Stimulated activated CD4-positive, alpha-beta T cell treated with anti-CD3 and anti-CD28 coated beads, Interleukin-1b, Interleukin-23, amount 100 ng/mL, for 48 hours (primary cell): ENCODE measurements at places on chromosomes 2 and 18.
A peak's percentile ranks its signal among the peaks of the same experiment; 100 is the strongest.

- DNase-seq, result no peak
Measured at GRCh38 chr2:88500691-88501090, 48.2 kb upstream of the FOXI3 start.

DNA sequence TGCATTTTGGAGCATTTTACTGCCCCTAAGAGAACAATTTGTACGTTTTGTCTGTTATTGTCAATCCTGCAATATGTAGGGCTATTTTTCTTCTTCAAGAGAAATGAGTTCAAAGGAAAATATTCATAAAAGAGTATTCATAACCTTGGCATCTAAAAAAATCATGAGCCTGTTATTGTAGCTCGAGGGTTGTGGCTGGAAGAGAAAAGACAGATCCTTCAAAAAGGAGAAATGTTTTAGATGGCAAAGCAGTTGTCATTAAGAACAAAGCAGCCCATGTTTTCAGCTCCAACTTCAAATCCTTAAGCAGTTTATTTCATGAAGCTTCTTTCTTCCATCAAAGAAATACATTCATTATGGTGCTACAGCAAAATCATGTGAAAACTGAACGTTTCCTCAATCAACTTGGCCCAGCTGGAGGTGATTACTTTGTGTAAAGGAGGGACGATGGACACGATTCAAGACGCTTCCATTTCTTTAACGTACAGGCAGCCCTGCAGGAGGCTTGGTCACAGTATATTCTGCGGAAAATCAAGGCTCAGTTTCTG, 31.4 kb downstream of the QPCT start:
- DNase-seq, result no peak

GRCh38 chr2:161146996-161147395, 13.2 kb upstream of the TANK start:
- no peak for DNase-seq

- DNase-seq, result peak; percentile 35
Measured at GRCh38 chr18:67359873-67360838, 156.4 kb downstream of the DSEL start.

- no peak for DNase-seq
Measured at GRCh38 chr2:120352696-120353590, 7.0 kb downstream of the INHBB start.

GRCh38 chr2:31234683-31235503, 941 bp downstream of the EHD3 start:
- no peak for DNase-seq

GRCh38 chr2:110170102-110170501, 34.7 kb downstream of the NPHP1 start:
- DNase-seq, result no peak

DNA sequence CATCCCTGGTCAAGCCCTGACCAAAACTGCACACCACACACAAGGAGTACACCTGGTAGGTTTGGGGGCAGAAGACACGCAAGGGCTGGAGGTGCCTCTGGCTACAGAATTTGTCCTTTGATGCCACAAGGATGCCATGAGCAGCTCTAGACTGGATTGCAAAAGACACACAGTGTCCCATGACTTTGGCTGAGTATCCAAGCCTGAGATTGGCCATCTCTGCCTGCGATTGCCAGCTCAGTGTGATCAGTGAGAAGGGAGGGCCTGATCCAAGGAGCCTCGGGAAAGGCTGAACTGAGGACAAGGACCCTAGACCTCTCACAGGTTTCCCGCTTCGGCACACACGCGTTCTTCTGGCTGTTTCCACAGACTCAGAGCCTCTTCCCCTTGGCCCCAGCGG, 60.0 kb upstream of the FOSL2 start:
- no peak for DNase-seq

- no peak for DNase-seq
Measured at GRCh38 chr2:215363461-215364156, 51.8 kb downstream of the ATIC start.

GRCh38 chr2:151098841-151099240, 162.8 kb downstream of the RBM43 start:
- no peak for DNase-seq

GRCh38 chr2:235693279-235693678, 199.4 kb downstream of the AGAP1 start:
- DNase-seq, result no peak

GRCh38 chr2:8993196-8993901, 10.1 kb downstream of the MBOAT2 start:
- DNase-seq, result no peak

DNA sequence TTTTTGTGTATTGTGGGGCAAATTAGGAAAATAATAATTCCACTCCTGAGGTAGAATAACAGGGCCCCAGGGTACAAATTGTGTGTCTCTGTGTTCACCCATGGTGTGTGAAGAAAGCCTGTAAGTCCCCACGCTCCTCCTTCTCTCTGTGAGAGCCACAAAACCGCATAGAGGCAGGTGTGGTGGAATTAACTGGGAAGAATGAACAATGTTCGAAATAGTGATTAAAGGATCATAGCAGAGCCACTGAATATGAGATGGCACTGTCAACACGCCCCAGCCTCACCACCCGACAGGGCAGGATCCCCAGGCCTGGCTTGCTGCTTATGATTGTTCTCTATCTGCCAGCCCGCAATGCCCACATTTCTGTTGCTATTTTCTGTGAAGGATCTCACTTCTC, 14.1 kb downstream of the IL1RN start:
- DNase-seq, result no peak

DNA sequence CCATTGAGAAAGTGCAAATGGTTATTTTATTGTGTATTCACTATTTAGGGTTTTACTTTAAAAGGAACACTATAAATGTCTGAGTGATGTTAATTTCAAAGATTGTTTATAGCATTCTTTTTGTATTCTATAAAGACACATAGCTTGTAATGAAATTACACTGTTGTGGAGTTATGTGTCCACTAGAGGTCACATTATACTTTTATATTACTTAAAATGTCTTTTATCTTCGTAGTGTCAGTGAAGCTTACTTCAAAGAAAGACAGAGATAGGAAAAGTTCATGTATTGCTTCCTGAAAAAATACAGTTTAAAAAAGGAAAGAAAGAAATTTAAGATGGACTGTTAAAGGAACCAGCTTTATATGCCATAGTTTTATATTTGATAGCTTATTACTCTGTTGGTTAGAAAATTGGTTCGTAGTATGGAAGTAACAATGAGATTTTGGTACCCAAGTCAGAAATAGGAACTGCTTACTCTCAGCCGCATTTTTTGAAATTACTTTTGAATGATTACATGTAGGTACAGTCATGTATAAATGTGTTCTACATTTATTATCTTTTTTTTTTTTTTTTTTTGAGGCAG, 20.5 kb downstream of the APLF start:
- no peak for DNase-seq

DNA sequence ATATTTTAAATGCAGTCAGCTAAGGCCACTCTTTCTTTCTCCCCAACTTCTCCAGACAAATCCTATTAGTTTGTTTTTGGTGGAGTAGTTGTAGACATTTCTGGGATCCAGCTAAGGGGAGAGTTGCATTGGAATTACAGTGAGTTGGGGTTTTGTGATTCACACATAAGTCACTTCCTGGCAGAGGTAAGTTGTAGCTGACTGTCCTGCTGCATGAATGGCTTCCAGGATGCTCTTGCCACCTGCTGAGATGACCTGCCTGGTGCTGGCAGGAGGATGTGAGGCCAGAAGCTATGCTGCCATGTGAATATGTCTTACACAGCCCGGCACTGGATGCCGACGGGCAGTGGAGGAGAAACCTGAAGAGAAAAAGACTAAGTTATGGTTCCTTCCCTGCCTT, 243.7 kb downstream of the TDRD15 start:
- DNase-seq, result no peak

- no peak for DNase-seq
Measured at GRCh38 chr2:55033076-55033742, 17.0 kb downstream of the RTN4 start.

- DNase-seq, result no peak
Measured at GRCh38 chr2:109021895-109022300, 32.9 kb upstream of the EDAR start.

DNA sequence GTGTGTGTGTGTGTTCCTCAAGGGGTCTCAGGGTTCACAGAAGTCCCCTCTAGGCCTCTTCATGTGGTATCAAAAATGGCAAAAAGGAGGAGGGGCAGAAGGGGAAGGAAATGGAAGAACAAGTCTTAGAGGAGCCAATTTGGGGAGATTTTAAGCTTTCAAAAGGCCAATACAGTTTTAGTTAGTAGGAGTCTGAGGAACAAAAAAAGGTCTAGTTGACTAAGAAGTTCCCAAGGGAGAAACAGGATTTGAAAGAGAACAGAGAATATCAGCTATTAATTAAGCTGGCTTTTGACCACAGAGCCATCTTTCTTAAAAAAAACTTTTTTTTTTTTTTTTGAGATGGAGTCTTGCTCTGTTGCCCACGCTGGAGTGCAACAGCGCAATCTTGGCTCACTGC, 7.1 kb downstream of the RNF125 start:
- no peak for DNase-seq

GRCh38 chr2:159605441-159606178, 10.7 kb downstream of the BAZ2B start:
- DNase-seq, result no peak

GRCh38 chr2:75162259-75162658, 37.1 kb downstream of the TACR1 start:
- no peak for DNase-seq

GRCh38 chr2:30883822-30884221, 76.6 kb upstream of the CAPN13 start:
- no peak for DNase-seq

GRCh38 chr18:14285053-14285452, 152.8 kb upstream of the ZNF519 start:
- no peak for DNase-seq

- no peak for DNase-seq
Measured at GRCh38 chr2:133458280-133458679, 110.0 kb downstream of the NCKAP5 start.
